ENCODE measurements at places on chromosomes 4 and X. TPM values are rescaled to one million over a fixed set of nuclear protein-coding genes. Genes with fewer than 3 reads are reported as not detected.

DNA sequence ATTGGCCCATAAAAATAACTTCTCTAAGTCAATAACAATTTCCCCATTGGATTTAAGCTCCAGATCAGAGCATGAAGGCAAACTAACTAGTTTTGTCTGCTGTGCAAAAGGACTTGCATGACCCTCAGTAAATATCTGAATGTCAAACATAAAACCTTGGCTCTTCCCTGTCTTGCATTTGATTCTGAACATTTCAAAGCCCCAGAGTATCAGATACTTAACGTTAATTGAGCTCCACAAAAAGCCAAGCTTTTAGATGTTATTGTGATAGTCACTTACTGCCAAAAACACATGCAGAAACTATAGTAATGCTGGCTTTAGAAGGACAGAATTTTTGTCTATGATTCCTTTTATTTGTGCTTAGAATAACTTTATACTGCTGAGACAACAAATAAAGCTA lies 664.2 kb downstream of the ADGRL3 start:
- H3K4me1 ChIP-seq = no peaks in the 10 kb centered on the region
- no peak overlapping the region for H3K27ac ChIP-seq
- H3K36me3 ChIP-seq = no peaks in the 10 kb centered on the region
- H3K4me3 ChIP-seq = no peak overlapping the region

GRCh38 chr4:83331956-83332355 lies 2.7 kb downstream of the HPSE start:
- peaks cover 5% of the 10 kb centered on the region for H3K27me3 ChIP-seq
- peaks cover 4% of the 10 kb centered on the region for H3K36me3 ChIP-seq
- H3K27ac ChIP-seq = no peak overlapping the region
- peaks cover 24% of the 10 kb centered on the region for H3K4me1 ChIP-seq
- DNase-seq = no peak

GRCh38 chr4:87019246-87019791 lies 84.5 kb downstream of the AFF1 start:
- H3K27me3 ChIP-seq = no peaks in the 10 kb centered on the region
- H3K4me1 ChIP-seq = peaks cover 68% of the 10 kb centered on the region
- no peak overlapping the region for H3K4me3 ChIP-seq

- H3K27ac ChIP-seq = no peak overlapping the region
- H3K27me3 ChIP-seq = no peaks in the 10 kb centered on the region
- no peak overlapping the region for H3K4me3 ChIP-seq
- DNase-seq = no peak
- H3K36me3 ChIP-seq = no peaks in the 10 kb centered on the region
Observed at GRCh38 chr4:127505203-127505602, 127.6 kb upstream of the INTU start.

- no peak for DNase-seq
- H3K4me3 ChIP-seq = no peak overlapping the region
- H3K27me3 ChIP-seq = peaks cover 17% of the 10 kb centered on the region
Observed at GRCh38 chrX:20680998-20681397, 414.3 kb upstream of the RPS6KA3 start.

GRCh38 chr4:3221184-3221494 lies 27.8 kb upstream of the MSANTD1 start:
- H3K4me3 ChIP-seq = no peak overlapping the region
- no peak for DNase-seq
- H3K36me3 ChIP-seq = peaks cover 18% of the 10 kb centered on the region
- no peak overlapping the region for H3K27ac ChIP-seq
- H3K27me3 ChIP-seq = no peaks in the 10 kb centered on the region

DNA sequence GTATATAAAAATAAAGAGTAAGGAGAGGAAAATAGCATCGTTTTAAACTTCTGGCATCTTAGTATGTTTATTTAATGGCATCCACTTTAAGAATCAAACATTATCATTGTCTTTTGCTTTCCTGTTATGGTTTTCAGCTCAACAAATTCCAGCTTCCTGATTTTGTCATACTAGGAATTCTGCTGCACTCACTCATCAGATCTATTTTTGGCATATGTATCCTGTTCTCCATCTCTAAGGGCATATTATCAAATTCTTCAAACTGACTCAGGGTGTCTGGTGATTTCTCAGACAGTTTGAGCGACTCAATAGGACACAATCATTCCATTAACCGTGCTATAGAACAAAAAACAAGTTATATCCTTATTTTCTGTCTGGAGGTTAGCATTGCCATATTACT lies 248.5 kb upstream of the DIAPH2 start:
- H3K27me3 ChIP-seq = no peaks in the 10 kb centered on the region
- DNase-seq = no peak
- H3K36me3 ChIP-seq = no peaks in the 10 kb centered on the region
- H3K4me3 ChIP-seq = no peak overlapping the region
- no peaks in the 10 kb centered on the region for H3K4me1 ChIP-seq

DNA sequence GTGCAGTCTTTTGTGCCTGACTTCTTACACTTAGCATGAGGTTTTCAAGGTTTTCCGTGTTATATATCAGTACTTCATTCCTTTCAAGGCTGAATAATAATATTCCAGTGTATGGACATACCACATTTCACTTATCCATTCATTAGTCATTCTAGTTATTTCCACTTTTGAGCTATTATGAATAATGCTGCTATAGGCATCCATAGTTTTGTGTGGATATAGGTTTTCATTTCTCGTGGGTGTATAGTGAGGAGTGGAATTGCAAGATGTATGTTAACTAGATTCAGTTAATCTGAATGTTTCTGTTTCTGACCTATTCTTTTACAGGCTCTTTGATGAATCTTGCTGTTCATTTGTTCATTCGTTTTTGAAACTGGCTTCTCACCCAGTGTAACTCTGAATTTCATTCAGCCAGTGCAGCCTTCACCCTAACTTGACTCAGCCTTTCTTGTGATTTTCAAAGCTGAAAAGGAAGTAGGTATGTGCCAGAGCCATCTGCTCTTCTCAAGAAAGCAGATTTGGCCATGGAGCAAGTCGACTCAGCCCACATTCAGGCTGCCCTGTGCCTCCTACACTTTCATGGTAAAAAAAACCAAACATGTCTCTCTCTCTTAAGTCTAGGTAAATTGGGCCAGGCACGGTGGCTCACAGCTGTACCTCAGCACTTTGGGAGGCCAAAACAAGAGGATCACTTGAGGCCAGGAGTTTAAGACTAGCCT lies 56.3 kb upstream of the NOCT start:
- H3K27me3 ChIP-seq = no peaks in the 10 kb centered on the region
- H3K27ac ChIP-seq = no peak overlapping the region
- no peak for DNase-seq
- no peaks in the 10 kb centered on the region for H3K36me3 ChIP-seq

GRCh38 chrX:17922303-17922702 lies 61.2 kb upstream of the RAI2 start:
- no peak overlapping the region for H3K27ac ChIP-seq
- no peaks in the 10 kb centered on the region for H3K36me3 ChIP-seq

GRCh38 chrX:111581086-111581485 lies 69.6 kb downstream of the SERTM2 start:
- H3K36me3 ChIP-seq = no peaks in the 10 kb centered on the region
- H3K27me3 ChIP-seq = no peaks in the 10 kb centered on the region
- H3K4me3 ChIP-seq = no peak overlapping the region
- H3K27ac ChIP-seq = no peak overlapping the region
- no peak for DNase-seq

- no peak for DNase-seq
- H3K27me3 ChIP-seq = no peaks in the 10 kb centered on the region
- H3K4me1 ChIP-seq = no peaks in the 10 kb centered on the region
- H3K4me3 ChIP-seq = no peak overlapping the region
Observed at GRCh38 chrX:54950730-54951375, 30.2 kb downstream of the TRO start.

DNA sequence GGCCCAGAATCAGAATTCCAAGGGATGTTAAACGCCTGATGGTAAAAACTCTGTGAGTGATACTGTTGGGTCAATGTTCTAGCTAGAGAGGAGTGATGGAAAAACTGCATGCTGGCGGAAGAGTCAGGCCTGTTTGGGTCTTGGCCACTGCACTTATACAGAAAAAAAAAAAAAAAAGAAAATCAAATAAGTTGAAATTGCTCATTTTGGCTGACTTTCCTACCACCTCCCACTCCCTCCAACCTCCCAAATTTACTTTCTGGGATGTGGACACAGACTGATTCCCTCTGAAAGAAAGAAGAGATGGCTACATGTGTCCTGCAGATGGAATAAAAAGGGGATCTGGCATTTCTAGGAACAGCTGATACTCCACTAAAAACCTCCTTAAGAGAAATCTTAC lies 234.1 kb upstream of the GIMD1 start:
- no peak overlapping the region for H3K27ac ChIP-seq
- no peak overlapping the region for H3K4me3 ChIP-seq
- no peaks in the 10 kb centered on the region for H3K4me1 ChIP-seq
- no peak for DNase-seq

DNA sequence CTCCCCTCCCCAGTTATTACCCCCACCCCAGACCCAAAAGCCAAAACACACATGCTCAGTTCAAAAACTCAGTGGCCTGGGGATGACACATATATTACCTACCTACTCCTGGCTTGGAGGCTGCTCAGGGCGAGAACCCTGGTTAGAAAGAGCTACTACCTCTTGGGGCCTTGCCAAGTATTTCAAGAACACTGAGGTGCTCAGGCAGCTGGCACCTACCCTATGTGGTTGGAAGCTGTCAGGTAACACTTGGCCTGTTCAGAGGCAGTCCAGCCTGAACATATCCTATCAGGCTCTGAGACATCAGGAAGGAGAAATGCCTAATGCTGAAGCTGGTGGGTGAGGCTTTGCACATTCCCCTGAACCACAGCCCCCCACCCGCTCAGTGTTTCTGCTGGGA lies 4.9 kb downstream of the BCAP31 start:
- H3K36me3 ChIP-seq = peaks cover 24% of the 10 kb centered on the region
- peaks cover 18% of the 10 kb centered on the region for H3K4me1 ChIP-seq
- no peaks in the 10 kb centered on the region for H3K27me3 ChIP-seq
- DNase-seq = no peak
- no peak overlapping the region for H3K27ac ChIP-seq

DNA sequence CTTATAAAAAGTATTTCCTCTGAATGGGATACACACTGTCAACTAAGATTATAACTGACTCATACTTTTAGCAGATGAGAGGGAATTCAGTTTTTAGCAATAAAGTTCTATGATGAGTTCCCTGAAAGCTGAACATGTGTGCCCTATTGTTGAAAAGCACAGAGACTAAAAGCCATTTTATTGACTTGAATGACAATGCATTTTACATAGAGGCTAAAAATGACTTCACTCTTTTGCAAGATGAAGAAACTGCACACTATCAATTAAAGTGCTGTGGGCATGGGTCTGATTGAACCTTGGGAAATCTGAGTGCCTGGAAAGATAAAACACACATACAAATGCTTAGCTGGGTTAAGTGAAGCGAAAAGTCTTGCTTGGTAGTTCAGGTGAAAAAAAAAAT lies 633.4 kb downstream of the PDHA2 start:
- no peak overlapping the region for H3K27ac ChIP-seq
- no peaks in the 10 kb centered on the region for H3K27me3 ChIP-seq
- DNase-seq = no peak
- no peak overlapping the region for H3K4me3 ChIP-seq
- H3K4me1 ChIP-seq = no peaks in the 10 kb centered on the region
- H3K36me3 ChIP-seq = no peaks in the 10 kb centered on the region

DNA sequence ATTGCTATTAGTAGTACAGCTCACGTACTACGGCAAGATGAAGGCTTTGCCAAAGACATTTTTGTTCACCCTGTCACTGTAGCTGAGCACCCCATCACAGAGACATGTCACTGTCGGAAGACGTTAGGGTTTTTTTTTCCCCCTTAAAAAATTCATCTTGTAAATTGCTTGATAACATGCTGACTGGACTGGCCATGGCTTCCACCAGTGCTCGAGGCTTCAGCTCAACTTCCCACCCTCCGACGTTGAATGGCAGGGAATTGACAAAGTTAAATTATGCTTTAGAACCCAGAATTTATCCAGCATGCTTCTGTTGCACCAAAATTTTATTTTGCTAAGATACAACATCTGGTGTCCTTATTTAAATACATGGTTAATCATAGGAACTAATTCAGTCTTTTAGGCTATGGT lies 707 bp upstream of the OTUD4 start:
- no peak for DNase-seq
- no peaks in the 10 kb centered on the region for H3K27me3 ChIP-seq
- H3K36me3 ChIP-seq = peaks cover 17% of the 10 kb centered on the region
- peak overlapping the region; percentile 91 for H3K27ac ChIP-seq
- H3K4me1 ChIP-seq = peaks cover 14% of the 10 kb centered on the region

DNA sequence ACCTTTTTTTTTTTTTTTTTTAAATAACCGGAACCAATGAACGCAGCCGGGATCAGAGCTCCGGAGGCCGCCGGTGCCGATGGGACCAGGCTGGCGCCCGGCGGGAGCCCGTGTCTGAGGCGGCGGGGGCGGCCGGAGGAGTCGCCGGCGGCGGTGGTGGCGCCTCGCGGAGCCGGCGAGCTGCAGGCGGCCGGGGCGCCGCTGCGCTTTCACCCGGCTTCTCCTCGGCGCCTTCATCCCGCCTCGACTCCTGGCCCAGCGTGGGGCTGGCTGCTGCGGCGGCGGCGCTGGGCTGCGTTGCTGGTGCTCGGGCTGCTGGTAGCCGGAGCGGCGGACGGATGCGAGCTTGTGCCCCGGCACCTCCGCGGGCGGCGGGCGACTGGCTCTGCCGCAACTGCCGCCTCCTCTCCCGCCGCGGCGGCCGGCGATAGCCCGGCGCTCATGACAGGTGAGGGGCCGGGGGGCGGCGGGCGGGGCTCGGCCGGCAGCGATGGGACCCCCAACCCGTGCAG lies 337 bp downstream of the STIM2 start:
- no peaks in the 10 kb centered on the region for H3K27me3 ChIP-seq
- H3K4me1 ChIP-seq = peaks cover 47% of the 10 kb centered on the region
- H3K4me3 ChIP-seq = peak overlapping the region; percentile 88

DNA sequence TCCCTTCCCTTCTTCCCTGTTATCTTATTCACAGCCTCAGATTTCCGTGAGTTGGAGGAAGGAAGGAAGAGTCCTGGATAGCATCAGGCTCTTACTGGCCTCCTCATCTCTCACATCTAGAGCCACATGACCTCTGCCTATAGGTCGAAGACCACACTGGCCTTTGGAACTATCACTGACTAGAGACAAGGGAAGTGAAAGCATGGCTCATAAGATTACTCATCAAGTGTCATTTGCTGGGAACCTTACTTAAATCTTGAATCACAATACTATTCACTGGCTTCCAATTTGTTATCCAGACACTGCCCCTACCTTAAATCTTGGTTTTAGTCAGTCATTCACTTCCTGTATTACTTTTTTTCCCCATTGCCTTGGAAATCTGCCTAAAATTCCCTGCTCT lies 61.6 kb upstream of the MTMR8 start:
- no peak overlapping the region for H3K27ac ChIP-seq
- H3K27me3 ChIP-seq = no peaks in the 10 kb centered on the region
- H3K36me3 ChIP-seq = no peaks in the 10 kb centered on the region
- no peaks in the 10 kb centered on the region for H3K4me1 ChIP-seq

GRCh38 chrX:74232859-74233258 lies 71.1 kb upstream of the ZCCHC13 start:
- H3K27me3 ChIP-seq = no peaks in the 10 kb centered on the region
- peaks cover 4% of the 10 kb centered on the region for H3K36me3 ChIP-seq
- H3K4me3 ChIP-seq = no peak overlapping the region
- H3K27ac ChIP-seq = no peak overlapping the region
- DNase-seq = no peak

Gene NPFFR2
- total RNA-seq = not detected

Gene ADH1B
- total RNA-seq = not detected

Gene AMBN
- total RNA-seq = not detected

Gene SERTM2
- not detected for total RNA-seq

Gene ARMCX1
- 7.3 TPM for total RNA-seq

Gene RHOXF1
- total RNA-seq = not detected

Gene PAK3
- total RNA-seq = not detected

Gene FREM3
- not detected for total RNA-seq

Gene DKK2
- not detected for total RNA-seq

Gene P2RY8
- total RNA-seq = 13.3 TPM

Gene FRMD7
- not detected for total RNA-seq

Gene NSG1
- 3.8 TPM for total RNA-seq

Gene SLC2A9
- total RNA-seq = 1.2 TPM
